Liver (tissue), 10 donors: ENCODE measurements at places on chromosomes 2 and 18. TPM values are rescaled to one million over a fixed set of nuclear protein-coding genes. Genes with fewer than 3 reads are reported as not detected.

DNA sequence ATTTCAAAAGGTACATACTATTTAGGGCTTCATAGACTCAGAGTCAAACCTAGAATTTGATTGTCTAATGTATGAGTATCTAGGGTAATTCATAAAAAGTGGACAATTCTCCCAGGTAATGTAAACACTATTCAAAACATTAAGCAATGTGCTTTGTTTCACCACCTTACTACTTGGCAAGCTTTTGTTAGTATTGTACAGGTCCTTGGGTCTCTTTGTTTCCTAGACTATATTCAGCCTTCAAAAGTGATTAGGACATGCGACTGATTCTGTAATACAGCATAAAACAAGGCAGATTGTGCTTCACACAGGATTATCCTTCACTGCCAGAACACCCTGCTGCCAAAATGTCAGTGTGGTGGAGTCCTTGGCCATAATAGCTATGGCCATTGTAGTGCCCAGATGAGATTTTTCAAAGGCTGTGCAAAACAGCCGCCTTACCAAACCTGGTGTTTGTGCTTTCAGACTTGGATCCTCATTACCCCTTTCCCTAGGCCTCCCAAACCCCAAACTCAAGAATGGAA is 90.1 kb upstream of the CAVIN2 start:
- no peak for DNase-seq

GRCh38 chr2:222835143-222835822 is 25.6 kb upstream of the ACSL3 start:
- DNase-seq, result no peak

DNA sequence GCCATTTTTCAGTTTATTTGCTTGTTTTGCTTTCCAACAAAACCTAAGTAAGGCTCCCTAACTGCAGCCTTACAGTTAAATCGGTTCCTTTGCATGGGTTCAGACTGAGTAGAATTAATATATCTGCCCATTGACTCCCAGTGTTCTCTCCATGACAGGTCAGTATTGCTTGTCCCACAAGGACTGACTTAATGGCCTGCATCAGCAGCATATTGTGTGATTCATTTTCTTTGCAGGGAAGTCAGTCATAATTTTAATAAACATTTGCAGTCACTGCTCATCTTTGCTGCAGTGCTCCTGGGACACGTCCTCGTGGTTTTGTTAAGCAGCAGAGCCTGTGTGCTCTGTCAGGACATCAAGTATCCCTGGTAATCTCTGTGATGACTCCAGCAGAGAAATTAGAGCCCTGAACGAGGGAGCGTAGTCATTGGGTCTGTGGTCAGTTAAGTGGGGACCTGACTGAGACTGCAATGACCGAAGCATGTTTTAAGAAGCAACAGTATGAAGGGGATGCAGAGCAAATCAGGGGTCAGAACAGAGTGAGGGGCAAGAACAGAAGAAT is 93.3 kb downstream of the CDH20 start:
- DNase-seq, result no peak

DNA sequence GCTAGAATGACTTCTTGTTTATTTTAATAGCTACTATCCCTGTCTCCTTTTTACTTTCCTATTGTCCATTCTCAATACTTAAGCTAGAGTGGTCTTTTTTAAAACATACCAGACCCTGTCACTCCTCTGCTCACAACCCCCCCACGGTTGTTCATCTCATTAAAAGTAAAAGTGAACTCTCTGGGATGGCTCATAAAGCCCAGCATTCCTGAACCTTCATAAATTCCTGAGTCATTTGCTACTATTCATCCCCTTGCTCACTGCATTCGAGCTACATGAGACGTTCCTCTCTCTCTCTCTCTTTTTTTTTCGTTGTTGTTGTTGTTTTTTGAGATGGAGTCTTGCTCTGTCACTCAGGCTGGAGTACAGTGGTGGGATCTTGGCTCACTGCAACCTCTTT is 148.7 kb upstream of the DSEL start:
- DNase-seq, result no peak

The NXPH2 gene
- polyA plus RNA-seq, result 0.15 TPM

The RAB6C gene
- not detected for polyA plus RNA-seq

The C2orf80 gene
- not detected for polyA plus RNA-seq

The CPO gene
- 0.31 TPM for polyA plus RNA-seq
